ENCODE measurements at places on chromosomes 4 and X. TPM values are rescaled to one million over a fixed set of nuclear protein-coding genes. Genes with fewer than 3 reads are reported as not detected.

DDX60 gene
- not detected for total RNA-seq

DNA sequence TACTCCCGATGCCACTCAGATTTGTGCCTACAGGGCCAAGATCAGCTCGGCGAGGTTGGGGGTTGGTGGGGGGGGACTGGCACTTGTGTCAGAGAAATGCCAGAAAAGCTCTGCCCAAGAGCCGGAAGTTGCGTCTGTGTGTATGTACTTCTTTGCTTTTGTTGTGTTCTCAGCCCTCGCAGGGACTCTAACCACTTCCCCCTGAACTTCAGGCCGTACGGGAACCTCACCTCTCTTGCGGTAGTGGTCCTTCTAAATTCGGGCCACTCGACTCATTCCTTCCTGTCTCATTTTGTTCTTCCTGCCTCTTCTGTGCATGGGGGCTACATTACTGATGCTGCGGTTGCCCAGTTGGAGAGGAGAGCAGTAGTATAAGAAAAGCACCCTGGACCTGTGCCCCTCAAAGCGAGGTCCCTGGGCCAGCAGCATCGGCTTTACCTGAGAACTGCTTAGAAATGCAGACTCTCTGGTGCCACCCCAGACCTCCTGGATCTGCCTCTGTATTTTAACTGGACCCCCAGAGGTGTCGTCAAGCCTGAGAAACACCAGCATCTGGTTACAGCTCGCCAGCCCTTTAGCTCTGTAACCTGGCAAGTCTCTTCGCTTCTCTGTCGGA lies 146.3 kb upstream of the RPS6KA3 start:
- no peak for DNase-seq
- no peaks in the 10 kb centered on the region for H3K36me3 ChIP-seq
- H3K27ac ChIP-seq: no peak overlapping the region
- H3K27me3 ChIP-seq: no peaks in the 10 kb centered on the region
- H3K4me1 ChIP-seq: no peaks in the 10 kb centered on the region
- no peak overlapping the region for H3K4me3 ChIP-seq

DNA sequence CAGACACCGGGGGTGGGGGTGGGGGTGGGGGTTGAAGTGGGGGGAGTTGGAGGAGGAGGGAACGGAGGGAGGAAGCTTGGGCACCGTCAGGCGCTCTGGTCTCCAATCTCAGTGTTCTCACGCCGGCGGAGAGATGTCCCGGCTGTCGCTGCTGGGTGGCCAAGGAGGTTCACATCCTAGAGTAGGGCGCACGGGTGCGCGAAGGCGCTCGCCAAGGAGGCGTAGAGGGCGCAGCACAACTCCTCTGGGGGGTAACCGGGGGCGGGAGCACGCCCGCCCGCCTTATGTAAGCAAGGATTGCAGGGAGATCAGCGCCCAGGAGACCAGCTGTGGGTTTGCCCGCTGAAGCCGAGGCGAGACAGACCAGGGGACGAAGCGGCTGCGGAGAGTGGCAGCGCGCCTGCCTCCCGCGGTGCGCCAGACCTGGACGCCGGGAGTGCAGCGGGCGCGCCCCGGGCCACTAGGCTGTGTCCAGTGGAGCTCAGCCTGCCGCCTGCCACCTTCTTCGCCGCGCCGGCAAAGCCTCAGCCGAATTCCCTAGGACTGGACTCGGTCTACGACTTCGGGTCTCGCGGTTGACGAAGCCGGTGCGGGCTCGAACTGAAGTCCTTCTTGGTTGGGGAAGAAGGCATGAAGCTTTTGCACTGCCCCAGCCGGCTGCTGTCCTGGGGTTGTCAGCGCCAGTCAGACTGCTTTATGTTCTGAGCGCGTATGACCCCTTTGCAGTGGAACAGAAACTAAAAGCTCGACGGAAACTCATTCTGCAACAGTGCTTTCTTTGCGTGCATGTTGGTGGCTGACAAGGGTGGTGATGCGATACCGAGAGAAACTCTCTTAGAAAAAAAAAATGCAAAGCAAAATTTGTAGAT lies 707 bp upstream of the UNC5C start:
- H3K4me3 ChIP-seq: peak overlapping the region; percentile 92
- H3K27ac ChIP-seq: peak overlapping the region; percentile 82
- H3K36me3 ChIP-seq: no peaks in the 10 kb centered on the region
- H3K4me1 ChIP-seq: peaks cover 40% of the 10 kb centered on the region
- peaks cover 14% of the 10 kb centered on the region for H3K27me3 ChIP-seq

AFP gene
- total RNA-seq: not detected

GRCh38 chr4:185143601-185143969 lies 519 bp downstream of the SLC25A4 start:
- peaks cover 6% of the 10 kb centered on the region for H3K36me3 ChIP-seq
- DNase-seq: peak; percentile 37
- H3K4me1 ChIP-seq: peaks cover 14% of the 10 kb centered on the region
- H3K4me3 ChIP-seq: peak overlapping the region; percentile 93
- peak overlapping the region; percentile 7 for H3K27ac ChIP-seq

All from glutamatergic neuron (in vitro differentiated cells).